Type B pancreatic cell (in vitro differentiated cells): ENCODE measurements at places on chromosomes 3 and 15.

DNA sequence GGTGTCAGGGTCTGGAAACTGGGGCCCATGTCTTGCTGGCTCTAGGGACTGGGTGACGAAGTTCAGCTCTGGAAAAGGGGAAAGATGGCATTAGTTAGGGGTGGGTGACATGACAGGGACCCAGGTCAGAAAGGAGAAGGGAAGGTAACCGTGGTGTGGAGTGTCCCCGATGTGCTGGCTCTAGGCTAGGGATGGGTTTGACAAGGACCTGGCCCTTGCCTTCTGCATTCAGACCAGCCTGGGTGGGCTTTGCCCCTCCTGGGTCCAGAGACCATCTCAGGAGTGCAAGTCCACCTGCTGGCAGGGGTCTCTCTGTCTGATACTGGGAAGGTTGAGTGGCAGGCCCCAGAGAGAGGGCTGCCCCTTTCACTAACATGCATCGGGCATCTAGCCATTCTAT is 28.7 kb upstream of the ATP2B2 start:
- peak; percentile 43 for DNase-seq

DNA sequence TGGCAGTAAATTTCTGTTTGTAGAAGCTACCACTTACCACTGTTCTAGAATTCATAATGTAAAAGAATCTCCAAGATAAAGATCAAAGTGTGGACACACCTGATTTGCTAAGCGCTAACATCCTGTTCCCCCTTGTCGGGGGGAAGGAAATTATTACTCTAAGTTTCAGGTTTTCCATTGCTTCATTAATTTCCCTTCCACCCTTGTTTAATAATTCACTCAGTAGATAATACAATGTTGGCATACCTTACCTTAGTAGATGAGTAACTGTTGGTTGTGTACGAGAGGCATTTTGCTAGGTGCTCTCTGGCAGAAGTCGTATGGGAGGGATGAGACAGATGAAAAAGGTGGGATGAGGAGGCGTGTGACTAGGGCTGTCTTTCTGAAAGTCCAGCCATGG is 641.2 kb upstream of the ARRDC4 start:
- DNase-seq = no peak

- DNase-seq = no peak
Measured at GRCh38 chr3:170563712-170564423, 22.0 kb downstream of the SLC7A14 start.

DNA sequence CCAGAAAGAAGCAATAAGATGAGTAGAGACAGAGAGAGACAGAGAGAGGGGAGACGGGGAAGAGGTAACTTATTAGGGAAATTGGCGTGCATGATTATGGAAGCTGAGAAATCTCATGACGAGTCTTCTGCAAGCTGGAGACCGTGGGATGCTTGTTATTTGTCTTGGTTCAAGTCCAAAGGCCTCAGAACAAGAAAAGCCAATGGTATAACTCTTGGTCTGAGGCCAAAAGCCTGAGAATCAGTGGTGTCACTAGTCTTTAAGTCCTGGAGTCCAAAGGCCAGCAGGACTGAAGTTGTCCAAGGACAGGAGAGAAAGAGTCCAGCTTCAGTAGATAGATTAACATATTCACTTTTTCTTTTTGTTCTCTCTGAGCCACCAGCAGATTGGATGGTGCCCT is 613.6 kb downstream of the CADM2 start:
- DNase-seq = no peak

DNA sequence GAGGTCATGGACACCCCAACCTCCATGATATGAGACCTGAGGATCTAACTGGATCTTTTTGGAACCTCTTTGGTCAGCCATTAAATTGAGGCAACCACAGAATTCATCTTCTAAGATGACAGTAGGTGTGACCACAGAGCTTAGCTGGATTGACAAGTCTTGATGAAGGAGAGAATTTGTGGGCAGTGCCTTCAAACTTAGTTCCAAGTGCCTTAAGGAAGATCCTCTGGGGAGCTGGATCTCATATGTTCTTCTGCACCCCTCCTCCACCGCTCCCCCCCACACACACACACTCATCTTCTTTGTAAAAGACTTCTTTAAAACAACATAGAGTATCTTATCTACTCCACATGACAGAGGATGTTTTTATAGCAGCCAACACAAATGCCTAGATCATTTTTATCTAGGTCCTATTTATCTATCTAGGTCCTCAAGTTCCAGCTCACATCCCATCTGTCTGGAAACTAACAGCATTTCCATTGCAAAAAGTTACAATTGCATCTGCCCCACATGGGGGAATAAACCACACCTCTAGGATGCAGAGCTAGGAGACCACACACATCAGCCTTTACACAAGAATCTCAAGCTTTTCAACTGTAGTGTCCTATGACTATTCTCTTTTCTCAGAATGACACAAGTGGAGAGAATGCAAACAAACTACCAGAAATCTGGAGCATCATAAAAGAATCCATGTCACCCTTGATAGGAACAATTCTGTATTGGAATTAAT is 37.4 kb downstream of the WWTR1 start:
- no peak for DNase-seq

- no peak for DNase-seq
Measured at GRCh38 chr3:72008226-72008996, 223.5 kb upstream of the PROK2 start.

DNA sequence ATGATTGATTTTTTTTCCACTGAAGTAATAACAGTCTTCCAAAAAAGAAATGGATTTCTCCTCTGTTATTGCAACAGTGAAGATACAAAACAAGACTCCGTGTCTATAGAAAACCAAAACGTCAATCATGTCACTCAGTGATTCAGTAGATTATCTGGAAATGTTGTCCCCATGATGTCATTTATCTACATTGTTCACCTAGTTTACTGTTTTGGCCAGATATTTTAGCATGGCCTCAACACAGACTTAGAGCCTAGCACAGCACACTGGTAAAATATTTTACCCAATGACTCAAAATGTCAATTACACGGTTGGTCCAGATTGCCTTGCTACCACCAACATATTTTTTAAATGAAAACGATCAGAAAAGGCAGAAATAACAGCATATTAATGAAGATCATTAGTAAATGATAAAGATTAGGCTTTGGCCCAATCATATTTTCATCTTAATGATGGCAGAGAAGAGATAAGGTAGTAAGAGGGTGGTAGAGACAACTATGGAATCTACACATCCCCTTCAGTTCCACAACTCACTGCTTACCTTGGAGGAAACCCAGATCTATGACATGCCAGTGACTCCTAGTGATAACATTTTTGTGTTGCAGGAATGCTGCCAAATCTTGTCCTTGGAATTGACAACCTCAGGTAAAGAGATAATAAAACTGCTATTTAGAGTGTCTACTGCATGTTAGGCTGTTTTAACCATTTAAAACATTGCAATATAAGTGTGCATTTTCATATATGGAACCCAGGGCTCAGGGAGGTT is 347.7 kb upstream of the ARPP21 start:
- DNase-seq = no peak
